ENCODE measurements at places on chromosomes 11 and 22.

GRCh38 chr11:64529559-64530520, 61.2 kb upstream of the SLC22A12 start:
- no peak for DNase-seq

GRCh38 chr11:73257342-73258103, 14.6 kb upstream of the P2RY6 start:
- DNase-seq, result no peak

DNA sequence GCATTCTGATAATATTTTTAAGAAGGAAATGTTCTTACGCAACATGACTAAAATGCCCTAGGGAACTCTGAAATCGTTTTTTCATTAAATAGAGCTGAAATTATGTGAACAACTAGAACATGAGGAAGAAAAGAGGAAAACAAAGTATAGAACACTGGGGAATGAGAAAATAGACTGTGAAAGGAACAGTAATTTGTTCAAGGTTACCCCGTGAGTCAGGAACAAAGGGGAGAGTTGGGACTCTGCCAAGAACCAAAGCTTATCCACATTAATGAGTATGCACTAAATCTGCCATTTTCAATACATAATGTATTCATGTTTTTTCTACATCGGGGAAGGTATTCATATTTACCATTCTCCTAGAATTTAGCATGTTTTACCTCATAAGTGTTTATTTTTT, 961.8 kb upstream of the CCDC90B start:
- DNase-seq, result no peak

DNA sequence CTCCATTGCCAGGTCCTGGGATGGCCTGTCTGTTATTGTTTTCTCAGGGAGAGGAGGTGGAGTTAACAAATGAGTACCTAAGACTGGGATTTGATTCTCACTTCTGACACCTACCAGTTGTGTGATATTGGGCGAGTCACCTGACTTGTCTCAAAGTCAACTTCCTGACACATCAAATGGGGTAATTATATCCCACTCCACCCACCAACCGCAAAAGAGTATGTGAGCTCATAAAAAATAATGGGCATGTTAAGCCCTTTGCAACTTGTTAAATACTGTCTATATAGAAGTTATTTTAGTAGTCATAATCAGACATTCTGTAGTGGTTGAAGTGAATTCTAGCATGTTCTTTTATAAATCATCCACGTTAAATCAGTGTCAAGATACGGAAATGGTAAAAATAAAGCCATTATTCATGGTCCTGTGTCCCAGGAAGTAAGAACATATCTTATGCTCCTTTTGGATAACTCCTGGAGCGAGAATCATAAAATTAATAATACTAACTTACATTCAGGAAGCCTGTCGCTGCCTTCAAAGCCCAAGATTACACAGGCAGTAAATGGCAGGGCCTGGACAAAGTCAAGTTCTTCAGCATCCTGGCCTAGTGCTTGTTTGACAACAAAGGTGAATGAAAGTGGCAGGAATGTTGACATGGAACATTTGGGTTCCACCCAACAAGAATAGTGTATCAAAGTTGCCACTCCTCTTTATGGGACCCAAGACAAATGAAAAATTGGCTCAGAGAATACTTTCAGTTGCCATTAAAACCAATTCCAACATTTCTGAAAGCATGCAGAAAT, 54.3 kb downstream of the SYTL2 start:
- DNase-seq, result no peak

DNA sequence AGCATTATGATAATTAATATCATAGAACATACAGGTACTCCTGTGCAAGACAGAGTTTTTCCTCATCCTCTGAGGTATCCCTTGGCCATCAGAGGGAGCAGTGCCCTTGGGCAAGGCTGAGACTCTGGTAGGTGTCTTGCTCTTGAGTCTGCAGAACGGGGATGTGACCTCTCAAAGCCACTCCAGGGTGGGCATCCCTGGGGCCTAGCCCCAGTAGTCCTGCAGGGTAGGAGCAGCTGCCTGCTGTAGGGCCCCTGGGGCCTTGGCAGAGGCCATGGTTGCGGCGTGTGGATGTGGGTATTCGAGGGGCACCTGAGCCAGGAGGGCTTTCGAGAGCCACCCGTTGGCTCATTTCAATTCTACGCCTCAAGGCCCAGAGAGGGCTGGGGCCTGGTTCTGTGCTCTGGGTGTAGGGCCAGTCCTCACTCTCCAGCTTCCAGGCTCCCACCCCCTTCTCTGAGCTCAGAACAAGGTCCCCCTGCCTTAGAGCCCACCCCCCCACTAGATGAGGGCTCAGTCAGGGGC, 7.7 kb upstream of the OMP start:
- DNase-seq, result no peak

DNA sequence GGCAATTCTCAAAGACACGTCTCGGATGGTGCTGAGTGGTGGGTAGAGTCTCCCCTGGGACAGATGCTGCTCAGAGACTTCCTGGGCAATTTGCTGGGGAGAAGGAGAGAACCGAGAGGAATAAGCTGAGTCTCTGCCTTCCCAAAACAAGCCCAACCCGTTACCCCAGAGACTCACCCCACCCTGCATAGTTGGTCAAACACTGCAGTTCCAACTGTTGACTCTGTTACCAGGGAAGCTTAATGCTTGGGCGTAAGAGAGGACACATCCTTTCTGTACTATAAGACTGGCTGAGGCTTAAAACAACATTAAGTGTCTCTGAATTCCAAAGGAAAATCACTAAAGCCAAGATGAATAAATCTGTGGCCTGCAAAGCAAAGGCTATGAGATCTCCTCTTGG, 68.1 kb downstream of the CCDC81 start:
- no peak for DNase-seq

DNA sequence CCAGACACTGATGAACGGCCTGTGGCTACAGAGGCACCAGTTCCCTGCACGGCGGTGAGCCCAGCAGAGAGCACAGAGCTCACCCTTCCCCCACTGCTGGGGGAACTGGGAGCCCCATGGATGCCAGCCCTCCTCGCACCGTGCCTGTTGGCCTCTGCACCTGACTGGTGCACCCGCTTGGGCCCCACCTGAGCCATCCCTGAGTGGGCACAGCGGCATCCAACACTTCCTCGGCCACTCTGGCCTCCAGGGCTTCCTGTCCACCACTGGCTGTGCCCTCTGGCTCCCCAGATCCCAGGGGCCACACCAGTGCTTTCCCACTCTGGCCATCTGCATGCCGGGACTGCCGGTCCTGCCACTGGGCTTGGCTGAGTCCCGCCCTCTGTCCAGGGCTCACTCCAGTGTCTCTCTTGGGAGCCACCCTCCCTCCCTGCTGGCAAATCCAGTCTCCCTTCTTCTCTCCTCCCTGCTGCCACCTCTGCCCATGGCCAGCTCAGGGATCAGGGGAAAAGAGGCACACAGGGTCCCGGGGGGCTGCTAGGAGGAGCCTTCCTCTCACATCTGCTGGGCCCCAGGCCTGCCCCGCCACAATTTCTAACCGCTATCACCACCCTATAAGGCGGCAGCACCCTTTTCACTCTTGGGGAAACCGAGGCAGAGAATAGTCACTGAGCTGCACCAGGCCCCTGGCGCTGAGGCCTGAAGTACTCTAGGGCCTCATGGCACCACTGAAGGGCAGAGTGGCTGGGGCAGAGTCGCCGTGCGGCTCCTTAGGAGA, 33.0 kb downstream of the GNB1L start:
- DNase-seq, result no peak

GRCh38 chr22:24421428-24421931, 5.9 kb upstream of the ADORA2A start:
- no peak for DNase-seq

DNA sequence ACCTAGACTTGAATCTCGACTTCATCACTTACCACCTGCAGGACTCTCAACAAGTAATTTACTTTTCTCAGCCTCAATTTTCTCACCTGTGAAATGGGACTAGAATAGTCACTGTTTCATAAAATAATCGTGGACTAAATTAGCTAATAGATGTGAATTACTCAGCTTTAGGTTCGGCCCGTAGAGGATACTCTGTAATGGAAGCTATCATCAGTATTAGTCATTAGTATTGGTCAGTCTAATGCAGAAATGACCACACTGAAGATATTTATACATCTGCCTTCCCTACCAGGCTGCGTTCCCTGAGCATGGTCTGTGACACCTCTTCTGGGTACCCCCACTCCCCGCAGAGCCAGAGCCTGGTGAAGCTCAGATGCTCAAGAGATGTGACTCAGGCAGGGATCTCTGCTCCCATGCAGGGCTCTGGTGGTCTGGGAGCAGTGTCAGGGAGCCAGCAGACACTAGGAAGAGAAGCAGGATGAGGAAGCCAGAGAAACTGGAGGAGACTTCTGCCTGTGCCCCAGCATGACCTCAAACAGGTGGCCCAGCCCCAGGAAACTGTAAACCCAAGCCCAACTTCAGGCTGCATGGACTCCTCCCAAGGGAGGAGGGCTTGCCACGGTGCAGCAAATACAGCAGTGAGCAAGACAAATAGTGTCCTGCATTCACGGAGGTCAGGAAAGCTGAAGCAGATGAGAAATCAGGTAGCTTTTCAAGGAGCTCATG, 88.0 kb upstream of the E2F8 start:
- DNase-seq, result no peak

GRCh38 chr22:36659762-36660509, 43.6 kb downstream of the CACNG2 start:
- peak; percentile 40 for DNase-seq

- peak; percentile 37 for DNase-seq
These were observed 7.8 kb downstream of the SLC5A1 start for GRCh38 chr22:32050678-32051515.

DNA sequence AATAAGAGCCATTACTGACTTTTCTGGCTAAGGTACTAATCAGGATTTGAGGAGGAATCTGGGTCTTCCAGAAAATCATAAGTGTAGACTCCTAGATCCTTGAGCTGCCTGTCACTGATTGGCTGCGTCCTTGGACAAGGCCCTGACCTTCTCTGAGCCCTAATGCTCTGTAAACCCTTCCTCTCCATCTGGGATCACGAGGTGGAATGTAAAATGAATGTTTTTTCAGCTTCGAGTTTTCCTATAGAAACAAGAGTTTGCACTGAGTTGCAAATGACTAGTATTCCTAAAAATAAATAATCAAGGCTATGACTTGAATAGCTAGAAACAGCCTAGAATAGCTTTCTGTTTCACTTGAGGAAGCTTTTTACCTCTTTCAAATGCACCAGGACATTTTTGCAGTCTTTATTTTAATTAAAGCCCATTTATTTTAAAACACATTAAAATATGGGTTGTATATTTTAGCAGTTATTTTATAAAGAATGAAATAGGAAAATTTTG, 1.1 kb upstream of the DIXDC1 start:
- no peak for DNase-seq

- DNase-seq, result peak; percentile 48
These were observed at the start of gene LGALS1 for GRCh38 chr22:37674951-37675929. Gene LGALS1 (plus strand): TSS chr22:37675636. CDS start chr22:37675703, 67 bp downstream.

All from stimulated activated CD8-positive, alpha-beta memory T cell treated with anti-CD3 and anti-CD28 coated beads, Interleukin-4, amount 100 ng/mL, for 24 hours (primary cell).